ENCODE measurements at places on chromosomes 4 and X.
A peak's percentile ranks its signal among the peaks of the same experiment; 100 is the strongest.

- DNase-seq = no peak
Observed at GRCh38 chr4:19401301-19402080, 850.2 kb upstream of the SLIT2 start.

DNA sequence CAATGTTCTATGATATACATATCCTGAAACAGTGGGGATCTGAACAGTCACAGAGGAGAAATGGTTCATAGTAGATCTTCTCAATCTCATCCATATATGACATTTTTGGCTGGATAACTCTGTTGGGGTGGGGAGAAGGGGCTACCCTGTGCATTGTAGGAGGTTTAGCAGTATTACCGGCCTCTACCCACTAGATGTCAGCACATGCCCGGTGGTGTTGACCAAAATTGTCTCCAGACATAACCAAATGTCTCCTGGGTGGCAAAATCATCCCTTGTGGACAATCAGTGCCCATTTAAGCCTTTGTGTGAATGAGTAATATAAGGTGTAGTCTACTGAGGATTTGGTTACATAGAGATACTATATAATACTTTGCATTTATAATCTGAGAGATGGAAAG, 89.9 kb downstream of the PLS3 start:
- no peak for DNase-seq

GRCh38 chrX:97820170-97820569, 936.5 kb downstream of the RPA4 start:
- DNase-seq = no peak

GRCh38 chr4:10077076-10077475, 39.5 kb downstream of the WDR1 start:
- DNase-seq = no peak

DNA sequence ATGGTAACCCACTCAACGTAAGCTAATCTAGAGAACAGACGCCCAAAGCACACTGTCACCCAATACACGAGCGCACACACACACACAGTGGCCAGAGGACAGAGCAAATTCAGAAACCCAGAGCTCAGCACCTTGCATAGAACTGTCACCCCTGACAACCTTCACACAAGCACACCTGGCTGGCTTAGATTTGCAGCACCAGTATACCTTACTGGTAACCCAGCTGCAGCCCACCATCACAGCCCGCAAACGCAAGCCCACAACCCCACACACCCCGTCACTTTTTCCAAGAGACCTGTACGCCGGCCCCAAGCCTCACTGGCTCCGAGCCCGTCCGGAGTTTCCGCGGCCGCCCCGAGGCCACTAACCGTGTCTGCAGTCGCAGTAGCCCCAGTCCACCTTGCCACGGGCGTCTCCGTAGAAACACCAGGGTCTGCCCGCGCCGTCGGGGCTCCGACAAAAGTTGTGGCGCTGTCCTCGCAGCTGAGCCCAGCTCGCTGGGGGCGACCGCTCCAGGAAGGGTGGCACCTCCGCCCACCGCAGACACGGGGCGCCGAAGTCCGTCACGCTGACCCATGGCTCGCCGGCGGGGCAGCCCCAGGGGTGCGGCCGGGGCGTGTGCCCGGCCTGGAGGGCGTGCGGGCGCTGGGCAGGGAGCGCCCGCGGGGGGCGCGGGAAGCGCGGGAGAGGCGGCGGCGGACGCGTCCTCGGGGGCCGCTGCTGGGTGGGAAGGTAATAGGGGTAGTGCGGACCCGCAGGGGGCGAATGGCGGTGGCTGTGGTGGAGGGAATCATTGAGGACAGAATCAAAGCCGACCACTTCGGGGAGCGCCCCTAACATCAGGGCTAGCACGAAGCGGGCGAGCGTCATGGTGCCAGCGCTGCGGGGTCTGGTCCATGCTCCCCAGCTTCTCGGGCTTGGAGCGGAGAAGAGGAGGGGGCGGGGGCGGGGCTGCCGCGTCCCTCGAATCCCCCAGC, 664 bp downstream of the PRSS12 start:
- no peak for DNase-seq

DNA sequence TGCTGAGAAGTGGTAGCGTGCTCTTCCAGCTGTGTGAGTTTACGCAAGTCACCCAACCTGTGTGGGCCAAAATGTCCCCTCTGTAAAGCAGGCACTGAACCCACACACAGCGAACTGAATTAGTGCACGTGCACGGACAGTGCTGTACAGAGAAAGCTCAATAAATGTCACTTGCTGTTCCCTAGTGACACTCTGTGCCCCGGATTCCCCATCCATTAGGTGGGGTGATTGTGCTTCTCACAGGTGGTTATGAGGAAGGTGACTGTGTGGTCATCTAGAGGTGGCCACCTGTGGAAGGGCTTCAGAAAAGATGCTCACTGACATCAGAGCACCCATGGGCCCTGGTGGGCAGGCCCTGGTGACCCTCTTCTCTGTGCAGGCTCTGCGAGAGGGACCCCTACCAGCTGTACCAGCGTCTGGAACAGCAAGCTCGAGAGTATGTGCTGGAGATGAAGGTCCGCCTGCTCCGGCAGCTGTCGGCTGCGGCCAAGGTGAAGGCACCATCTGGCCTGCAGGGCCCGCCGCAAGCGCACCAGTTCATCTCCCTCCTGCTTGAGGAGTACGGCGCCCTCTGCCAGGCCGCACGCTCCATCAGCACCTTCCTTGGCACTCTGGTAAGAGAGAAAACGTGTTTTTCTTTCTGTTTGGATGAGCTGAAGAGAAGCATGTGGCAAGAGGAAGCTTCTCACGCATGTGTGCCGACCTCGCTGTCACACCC, 94.3 kb downstream of the FAM193A start:
- no peak for DNase-seq

DNA sequence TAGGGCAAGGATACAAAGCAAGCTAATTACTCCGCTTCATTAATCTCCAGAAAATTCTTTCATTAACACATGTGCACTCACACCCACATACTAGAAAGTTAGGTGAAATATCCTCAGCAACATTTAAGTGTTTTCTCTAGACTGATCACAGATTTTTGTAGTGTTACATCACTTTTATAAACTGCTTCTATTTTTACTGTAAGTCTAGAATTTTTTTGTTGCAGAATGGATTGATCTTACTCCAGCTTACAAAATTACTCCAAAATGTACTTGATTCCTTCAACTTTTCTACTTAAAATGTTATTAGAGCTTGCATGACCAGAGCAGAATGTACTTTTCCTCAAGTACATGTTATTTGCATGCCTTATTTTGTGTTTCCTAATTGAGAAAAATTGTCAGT, 2325.2 kb downstream of the PCDH7 start:
- DNase-seq = no peak

- DNase-seq = no peak
Observed at GRCh38 chr4:76301775-76302162, 4.8 kb upstream of the STBD1 start.

DNA sequence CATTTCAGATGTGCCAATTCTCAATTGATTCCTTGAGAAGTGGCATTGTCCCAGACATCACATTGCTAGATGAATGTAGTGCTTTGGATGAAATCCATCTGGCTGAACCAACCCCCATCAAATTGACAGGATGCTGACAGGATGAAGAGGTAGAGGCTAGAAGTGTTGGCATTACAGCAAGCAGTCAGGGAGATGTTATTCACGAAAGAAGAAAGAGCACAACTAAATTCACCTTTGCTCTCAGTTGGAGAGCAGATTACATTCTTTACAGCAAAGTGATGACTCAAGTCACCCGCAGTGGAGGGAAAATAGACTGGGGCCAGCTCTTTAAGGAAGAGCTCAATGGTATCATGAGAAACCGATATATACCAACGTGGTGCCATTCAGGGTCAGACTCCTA, 259.6 kb downstream of the C4orf33 start:
- DNase-seq = peak; percentile 9

- DNase-seq = no peak
Observed at GRCh38 chr4:57080781-57081650, 29.2 kb downstream of the IGFBP7 start.

- DNase-seq = no peak
Observed at GRCh38 chr4:110165382-110166286, 32.8 kb downstream of the ELOVL6 start.

DNA sequence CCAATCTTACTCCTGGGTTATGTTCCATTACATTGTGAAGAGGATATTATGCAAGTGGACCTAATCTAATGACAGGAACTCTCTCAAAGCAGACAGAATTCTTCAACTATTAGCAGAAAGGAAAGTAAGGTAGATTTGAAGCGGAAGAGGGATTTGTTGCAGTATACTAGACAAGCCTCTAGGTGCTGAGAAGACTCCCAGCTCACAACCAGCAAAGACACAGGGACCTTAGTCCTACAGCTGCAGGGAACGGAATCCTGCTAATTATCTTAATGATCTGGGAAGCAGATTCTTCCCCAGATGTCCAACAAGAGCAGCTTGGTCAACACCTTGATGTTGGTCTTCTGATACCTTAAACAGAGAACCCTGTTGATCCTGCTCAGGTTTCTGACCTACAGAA, 73.6 kb downstream of the STK32B start:
- DNase-seq = no peak

- no peak for DNase-seq
Observed at GRCh38 chr4:37749398-37749988, 63.3 kb upstream of the RELL1 start.

DNA sequence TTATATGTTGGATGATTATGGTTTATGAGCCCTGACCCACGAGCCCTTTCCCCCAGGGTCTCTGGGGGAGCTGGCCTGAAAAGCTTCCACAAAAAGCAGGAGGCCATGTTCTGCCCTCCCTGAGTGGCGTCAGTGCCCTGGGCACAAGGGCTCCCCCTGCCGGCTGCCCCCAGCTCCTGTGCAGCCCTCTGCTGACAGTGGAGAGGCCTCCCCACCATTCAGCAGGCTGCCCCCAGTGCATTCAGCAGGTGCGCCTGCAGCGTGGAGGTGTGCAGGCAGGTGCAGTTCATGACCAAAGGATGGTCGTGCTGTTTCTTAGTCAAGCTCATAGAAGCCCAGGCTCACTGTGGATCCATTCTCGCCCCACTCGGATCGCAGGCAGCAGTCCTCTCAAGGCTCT, 12.5 kb upstream of the S100P start:
- no peak for DNase-seq

DNA sequence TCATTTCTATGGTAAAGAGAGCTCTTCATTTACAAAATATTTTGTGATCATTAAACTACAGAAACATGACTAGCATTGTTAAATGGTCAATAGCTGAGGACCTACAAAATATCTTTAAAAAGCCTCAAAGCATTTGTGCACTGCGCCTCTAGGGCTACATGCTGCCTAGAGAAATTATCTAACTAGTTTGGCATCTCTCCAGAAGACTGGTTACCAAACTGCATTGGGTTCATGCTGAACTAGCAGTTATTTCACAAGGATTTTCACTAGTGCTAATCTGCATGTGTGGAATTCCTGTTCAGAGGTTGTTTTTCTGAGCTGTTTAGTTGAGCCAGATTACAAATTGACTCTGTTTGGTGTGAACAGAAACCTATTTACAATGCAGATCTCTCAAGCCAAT, 58.5 kb upstream of the PITX2 start:
- DNase-seq = peak; percentile 14

GRCh38 chr4:26321373-26322221, 783 bp downstream of the RBPJ start:
- no peak for DNase-seq

DNA sequence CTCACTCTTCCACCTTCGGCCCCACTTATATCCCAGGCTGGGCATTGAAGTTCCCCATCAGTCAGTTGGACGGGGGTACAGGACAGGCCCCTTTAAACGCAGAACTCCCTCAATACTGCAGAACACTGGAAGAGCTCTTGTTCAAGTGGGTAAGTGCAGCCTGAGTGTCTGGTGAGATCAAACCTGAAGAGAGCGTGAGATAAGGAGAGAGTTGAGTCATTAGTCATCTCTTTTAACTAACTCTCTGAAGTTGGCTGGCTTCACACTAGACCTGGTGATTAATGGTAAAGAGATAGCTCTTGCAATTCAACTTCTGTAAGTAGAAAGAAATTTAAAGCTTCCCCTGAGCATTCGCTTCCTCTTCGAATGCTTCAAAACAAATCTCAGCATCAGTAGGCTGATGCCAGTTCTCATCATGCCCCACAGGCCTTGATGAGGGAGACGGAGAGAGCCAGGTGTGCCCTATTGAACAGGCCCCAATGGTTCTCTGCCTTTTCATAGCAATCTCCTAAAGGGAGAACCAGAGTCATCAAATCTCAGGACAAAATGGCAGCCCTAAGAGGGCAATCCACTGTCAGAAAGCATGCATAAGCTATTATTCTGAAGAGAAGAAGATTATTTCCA, 41.0 kb upstream of the JADE1 start:
- DNase-seq = no peak

DNA sequence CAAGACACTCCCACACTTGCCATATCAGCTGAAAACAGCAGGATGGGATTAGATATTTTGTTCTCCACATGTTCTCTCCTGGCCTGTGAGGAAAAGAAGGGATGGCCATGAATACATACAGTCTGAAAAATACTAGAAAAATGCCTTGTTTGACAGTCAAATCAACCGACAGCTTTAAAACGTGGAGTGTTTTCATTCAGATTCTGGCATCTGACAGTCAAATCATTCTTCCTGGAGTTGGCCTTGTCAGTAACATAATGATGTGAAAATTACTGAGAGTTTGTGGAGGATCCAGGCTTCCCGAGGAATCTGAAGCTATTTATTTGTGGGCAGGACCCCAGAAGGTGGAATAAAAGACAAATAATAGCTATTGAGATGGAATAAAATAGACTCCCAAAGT, 188.2 kb downstream of the LDB2 start:
- DNase-seq = no peak

DNA sequence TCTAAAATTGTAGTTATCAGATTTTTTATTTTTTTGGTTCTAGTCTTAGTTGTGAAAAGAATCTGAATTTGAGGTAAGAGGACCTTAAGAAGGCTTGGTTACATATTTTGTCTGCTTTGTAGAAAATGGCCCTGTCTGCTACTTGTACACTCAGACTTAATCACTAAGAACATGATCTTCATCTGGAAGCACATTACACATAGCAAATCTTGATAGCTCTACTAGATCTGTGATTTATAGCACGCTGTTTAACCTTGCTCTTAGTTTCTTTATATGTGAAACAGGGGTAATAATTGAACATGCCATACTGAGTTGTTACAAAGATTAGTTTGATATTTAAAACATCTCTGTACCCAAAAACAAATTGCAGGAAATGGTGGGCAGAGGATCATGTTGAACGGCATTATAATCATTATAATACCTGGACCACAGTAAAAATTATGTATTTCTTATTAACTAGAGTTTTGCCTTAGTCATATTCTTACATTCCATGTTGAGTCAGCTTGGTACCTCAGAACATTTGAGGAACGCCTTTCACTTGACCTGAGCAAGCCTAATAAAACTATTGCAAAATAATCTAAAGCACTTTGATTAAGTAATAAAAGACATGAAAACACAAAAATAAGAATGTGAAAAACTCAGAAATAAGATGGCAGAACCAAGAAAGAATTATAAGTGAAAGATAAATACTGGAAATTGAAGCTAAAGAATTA, 738.0 kb upstream of the AADAT start:
- DNase-seq = no peak

GRCh38 chr4:75545526-75545925, 10.3 kb upstream of the ODAPH start:
- DNase-seq = no peak

Measured in NCI-H446 treated with DMSO at 0.1 percent for 48 hours (cell line).